Spinal cord (tissue), 10 donors: ENCODE measurements at places on chromosomes 5 and 9.

GRCh38 chr5:109529987-109530386, 120.2 kb upstream of the PJA2 start:
- DNase-seq: no peak

GRCh38 chr5:74903165-74903787, 37.1 kb upstream of the FAM169A start:
- DNase-seq: no peak

- DNase-seq: no peak
Observed at GRCh38 chr5:127923804-127924570, 159.6 kb upstream of the SLC12A2 start.

DNA sequence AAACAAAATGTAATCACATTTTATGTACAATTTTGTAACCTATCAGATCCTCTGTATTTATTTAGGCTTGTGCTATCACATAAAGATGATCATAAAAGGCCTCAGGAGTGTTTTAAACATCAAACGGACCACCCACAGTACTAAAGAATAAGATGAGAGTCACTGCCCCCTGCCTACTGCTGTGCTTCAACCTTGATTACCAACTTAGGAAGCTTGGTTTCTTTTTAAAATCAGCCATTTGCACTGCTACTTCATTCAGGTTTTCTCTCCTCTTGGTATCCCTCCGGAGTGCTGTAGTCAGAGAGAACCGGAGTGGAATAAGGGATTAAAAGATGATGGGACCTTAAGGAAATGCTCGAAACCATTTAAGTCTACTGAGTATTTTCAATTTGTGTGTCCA, 6.9 kb downstream of the C7 start:
- DNase-seq: no peak

DNA sequence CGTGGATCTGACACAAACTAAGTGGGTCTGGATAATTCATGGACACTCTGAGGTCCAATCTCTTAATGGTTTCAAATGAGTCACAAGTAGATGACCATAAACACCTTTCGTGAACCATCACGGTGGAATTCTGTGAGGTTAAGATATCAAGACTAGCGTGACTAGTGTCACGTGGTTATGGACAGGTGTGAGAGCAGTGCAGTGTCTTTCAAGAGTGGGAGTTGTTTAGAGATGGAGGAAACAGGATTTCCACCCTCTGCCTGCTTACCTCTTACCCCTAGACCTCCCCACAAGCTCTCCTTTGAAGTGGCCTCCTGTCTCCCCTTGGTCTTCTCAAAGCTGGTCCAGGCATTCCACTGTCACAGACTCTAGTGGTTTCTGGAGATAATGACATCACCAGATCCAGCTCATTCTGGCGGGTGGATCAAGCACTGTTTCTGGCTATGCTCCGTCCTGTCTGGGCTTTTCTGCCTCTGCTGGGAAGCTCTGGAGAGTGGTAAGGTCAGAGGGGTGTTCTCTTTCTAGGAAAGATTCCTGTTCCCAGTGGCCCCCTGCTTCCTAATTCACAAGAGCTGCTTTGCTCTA, 20.0 kb upstream of the ZNF782 start:
- DNase-seq: no peak

DNA sequence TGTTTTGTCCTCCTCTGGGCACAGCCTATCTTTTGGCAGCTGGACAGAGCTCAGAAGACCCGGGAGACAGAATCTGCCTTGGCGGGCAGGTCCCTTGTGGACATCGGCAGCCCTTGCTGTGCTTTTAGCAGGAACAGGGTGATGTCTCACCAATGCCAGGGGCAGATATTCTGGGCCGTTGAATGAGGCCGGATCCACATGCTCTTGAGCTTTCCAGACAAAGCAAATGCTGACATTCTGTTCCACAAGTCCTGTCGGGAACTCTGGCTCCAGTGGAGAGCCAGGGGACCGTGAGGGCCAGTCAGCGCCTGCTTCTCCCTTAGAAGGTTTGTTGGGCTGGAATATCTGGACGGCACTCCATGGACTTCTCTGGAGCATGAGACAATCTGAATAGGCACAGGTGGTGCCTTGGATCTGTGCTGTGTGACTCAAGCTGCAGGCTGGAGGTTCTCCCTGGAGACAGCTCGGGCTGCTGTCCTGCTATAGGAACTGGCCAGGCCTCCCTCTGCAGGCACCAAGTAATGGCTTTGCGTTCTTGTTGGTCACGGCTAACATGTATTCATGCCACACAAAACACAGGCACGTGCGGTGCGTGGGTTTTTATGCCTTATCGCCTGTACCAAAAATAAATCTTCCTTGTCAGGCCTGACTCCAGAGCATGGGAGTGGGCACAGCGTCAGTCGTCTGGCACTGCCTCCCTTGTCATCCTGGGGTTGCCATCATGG, 80.3 kb downstream of the GADD45G start:
- DNase-seq: peak; percentile 41

DNA sequence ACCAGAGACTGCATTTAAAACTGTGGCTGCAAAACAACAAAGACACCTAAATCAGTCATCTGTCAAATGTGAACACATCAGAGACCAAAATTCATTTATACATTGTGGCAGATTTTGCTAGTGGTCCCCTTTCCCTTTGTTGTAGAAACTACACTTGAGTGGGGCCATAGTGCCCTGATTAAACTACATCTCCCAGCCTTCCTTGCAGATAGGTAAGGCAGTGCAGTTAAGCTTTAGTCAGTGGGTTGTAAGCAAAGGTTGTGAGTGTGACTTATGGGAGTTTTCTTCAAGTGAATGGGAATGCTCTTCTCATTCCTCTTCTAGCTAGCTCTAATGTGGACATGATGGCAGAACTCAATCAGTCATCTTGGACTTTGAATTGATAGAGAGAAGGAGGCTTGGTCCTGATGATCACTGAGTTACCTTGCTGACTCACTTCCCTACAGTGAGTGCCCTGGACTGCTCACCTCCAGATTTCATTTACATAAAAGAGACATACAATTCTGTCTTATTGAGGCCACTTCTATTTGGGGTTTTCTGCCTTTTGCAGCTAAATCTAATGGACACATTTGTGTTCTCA, 35.2 kb upstream of the SPARC start:
- no peak for DNase-seq

GRCh38 chr5:90967851-90968250, 409.3 kb downstream of the ADGRV1 start:
- DNase-seq: no peak

DNA sequence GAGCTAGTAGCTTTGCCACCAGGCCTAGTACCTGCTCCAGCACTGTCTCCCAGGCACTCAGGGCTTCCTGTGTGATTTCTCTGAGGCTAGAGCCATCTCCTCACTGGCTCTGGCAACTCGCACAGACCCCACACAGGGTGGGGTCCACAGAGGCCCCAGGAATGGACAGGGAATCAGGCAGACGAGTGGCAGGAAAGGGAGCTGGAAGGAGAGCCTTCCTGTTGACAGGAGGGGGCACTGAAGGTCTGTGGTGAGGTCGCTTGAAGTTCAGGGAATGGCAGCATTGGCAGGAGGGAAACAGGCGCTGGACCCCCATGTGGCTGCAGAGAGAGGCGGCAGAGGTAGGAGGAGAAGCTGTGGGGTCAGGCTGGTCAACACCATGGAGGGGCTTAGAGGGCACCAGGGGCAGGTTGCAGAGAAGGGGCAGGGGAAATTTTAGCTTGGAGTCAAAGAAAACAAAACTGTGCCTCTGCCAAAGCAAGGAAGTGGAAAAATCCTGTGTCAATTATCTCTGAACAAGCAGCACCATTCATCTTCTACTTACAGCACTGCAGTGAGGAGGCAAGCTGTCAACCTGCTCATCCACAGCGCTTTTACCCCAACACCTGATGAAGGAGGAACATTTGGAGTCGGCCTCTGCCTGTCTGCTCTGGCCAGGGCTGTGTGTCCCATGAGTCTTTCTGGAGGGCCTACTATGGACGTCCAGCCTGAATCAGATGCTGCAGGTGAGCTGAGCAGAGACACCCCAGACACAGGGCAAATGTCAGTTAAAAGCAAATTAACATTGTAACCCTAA, 270.2 kb downstream of the FSTL4 start:
- DNase-seq: no peak

- peak; percentile 38 for DNase-seq
Observed at GRCh38 chr5:140965905-140966292, 377 bp upstream of the PCDHAC2 start.

- DNase-seq: no peak
Observed at GRCh38 chr5:6349387-6349786, 29.0 kb downstream of the MED10 start.

GRCh38 chr9:134690301-134690751, 48.7 kb downstream of the COL5A1 start:
- no peak for DNase-seq

- DNase-seq: peak; percentile 50
Observed at GRCh38 chr9:69759021-69759420, 790 bp downstream of the PTAR1 start.

GRCh38 chr5:4042311-4042710, 446.7 kb downstream of the IRX1 start:
- no peak for DNase-seq

GRCh38 chr5:144032375-144032774, 138.1 kb downstream of the YIPF5 start:
- DNase-seq: no peak

DNA sequence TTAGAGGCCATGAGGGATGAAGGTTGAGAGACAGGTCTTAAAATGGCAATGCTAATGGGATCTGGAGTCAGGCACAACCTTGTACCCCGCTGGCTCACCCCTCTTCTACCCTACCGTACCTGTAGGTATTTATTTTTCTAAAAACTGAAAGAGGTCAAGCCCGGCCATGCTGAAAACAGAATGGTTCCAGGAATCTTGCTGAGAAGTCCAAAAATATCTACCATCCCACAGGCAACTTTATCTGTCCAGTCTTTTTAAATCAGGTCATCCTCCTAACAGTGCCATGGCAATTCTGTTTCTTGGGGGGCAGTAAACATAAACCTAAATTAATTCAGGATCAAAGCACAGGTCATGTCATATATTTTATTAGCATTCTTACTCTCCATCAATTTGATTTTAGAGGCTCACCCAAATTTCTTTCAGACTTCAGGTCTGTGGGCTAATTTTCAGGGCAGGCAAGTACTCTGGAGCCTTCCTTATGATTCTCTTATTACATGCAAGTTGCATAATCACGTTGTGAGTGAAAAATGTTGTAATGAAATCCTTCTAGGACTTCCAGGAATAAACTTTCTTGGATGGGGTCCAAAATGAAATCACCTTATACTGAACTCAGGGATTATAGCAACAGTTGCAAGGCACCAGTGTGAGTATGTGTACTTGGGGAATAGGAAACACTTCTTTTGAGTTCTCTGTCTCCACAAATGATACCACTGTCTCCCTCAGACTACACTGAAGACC, 102.7 kb upstream of the NREP start:
- DNase-seq: no peak

- peak; percentile 44 for DNase-seq
Observed at GRCh38 chr9:79471580-79472543, 99.9 kb upstream of the TLE4 start.

DNA sequence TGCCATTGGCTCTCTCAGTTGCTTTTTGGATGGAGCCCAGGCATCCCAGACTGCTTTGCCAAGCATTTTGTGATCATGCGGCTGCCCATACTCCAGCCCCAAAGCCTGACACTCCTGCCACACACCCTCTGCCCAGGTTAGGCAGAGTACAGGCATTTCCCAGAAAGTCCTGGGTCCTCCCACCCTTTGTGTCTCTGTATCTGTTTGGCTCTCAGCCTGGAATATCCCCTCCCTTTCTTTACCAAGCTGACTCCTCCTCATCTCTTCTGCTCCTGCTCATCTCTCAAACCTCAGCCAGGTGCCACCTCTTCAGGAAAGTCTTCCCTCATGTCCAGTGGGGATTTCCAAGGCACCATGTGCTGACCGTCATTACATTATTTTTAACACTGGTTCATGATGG, 14.3 kb upstream of the SH3RF2 start:
- no peak for DNase-seq

DNA sequence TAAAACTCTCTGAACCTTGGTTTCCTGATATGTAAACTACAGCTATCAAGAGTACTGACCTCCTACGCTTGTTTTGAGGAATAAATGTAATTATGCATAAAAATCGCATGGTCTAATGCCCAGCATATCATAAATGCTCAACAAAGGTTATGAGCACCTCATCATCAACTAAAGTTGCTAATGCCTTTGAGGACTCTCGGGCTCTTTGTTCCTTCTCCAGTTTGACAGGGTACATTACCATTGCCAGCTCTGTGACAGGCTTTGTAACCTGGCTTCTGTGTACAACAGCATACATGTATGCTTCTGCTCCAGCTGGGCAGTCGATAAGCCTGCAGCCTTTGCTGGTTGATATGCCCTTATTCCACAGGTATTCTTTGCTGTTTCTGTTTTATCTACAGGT, 95.2 kb downstream of the C9orf152 start:
- DNase-seq: no peak

DNA sequence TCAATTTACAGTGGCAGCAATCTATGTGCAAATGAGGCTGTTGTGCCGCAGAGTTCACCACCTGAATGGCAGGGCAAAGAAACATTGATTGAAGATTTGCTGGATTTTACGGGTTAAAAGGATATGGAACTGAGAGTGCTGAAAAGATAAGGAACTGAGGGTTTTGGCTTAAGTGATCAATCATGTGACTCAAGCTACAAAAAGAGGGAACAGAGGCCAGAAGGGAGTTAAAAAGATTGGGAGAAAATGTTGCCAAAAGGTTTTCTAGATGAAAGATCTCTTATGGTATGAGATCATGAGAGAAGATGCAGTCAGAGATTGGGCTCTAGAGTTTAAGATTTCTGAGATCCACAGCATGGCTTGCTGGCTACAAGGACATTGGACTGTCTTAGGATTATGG, 7.9 kb upstream of the RIMOC1 start:
- DNase-seq: no peak

- DNase-seq: no peak
Observed at GRCh38 chr5:95519151-95519550, 35.6 kb downstream of the SKIC3 start.

- DNase-seq: no peak
Observed at GRCh38 chr9:6302417-6302816, 25.8 kb upstream of the TPD52L3 start.

- no peak for DNase-seq
Observed at GRCh38 chr5:125595095-125595494, 828.1 kb upstream of the GRAMD2B start.
